ENCODE measurements at places on chromosomes 7 and 10.

DNA sequence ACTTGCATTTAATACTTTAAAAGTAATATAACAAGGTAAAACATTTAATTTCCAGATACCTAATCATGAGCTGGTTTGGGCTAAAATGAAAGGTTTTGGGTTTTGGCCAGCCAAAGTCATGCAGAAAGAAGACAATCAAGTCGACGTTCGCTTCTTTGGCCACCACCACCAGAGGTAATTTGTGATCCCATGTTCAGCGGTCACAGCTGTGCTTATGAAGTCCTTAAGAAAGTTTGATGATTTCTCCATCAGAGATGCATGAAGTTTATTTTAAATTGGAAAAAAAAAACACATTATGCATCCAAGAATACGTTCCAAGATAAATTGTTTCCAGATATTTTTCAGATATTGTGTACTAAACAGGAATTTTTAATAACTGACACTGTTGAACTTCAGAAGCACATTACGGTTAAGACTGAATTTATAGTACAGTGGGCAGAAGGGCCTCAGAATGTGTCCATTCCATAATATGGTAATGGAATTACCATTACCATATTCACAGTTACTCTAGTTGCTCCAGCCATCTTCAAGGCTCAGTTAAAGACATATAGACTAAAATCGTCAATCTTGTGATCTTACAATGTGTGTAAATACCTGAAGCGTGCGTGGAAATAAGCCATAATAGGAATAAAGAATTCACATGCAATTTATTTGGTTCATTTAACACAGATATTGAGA, 106.8 kb downstream of the ZMYND11 start:
- no peaks in the 10 kb centered on the region for H3K27me3 ChIP-seq
- no peak overlapping the region for H3K4me3 ChIP-seq
- no peak overlapping the region for H3K27ac ChIP-seq
- peaks cover 6% of the 10 kb centered on the region for H3K36me3 ChIP-seq
- DNase-seq: no peak
- peaks cover 3% of the 10 kb centered on the region for H3K4me1 ChIP-seq

DNA sequence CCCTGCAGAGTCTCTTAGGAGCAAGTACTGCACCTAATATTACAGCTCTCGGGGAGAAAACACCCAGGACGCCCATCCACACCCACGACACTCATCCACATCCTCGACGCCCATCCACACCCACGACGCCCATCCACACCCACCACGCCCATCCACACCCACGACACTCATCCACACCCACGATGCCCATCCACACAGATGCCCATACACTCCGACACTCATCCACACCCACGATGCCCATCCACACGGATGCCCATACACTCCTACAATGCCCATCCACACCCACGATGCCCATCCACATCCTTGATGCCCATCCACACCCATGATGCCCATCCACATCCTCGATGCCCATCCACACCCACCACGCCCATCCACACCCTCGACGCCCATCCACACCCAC, 503.1 kb downstream of the PTPRN2 start:
- H3K27me3 ChIP-seq: peaks cover 1% of the 10 kb centered on the region
- H3K27ac ChIP-seq: no peak overlapping the region
- no peaks in the 10 kb centered on the region for H3K4me1 ChIP-seq
- DNase-seq: no peak
- H3K36me3 ChIP-seq: no peaks in the 10 kb centered on the region

- DNase-seq: no peak
- no peak overlapping the region for H3K27ac ChIP-seq
- H3K36me3 ChIP-seq: no peaks in the 10 kb centered on the region
- H3K4me3 ChIP-seq: no peak overlapping the region
- H3K4me1 ChIP-seq: no peaks in the 10 kb centered on the region
Measured at GRCh38 chr7:148031019-148031418, 559.5 kb upstream of the C7orf33 start.

DNA sequence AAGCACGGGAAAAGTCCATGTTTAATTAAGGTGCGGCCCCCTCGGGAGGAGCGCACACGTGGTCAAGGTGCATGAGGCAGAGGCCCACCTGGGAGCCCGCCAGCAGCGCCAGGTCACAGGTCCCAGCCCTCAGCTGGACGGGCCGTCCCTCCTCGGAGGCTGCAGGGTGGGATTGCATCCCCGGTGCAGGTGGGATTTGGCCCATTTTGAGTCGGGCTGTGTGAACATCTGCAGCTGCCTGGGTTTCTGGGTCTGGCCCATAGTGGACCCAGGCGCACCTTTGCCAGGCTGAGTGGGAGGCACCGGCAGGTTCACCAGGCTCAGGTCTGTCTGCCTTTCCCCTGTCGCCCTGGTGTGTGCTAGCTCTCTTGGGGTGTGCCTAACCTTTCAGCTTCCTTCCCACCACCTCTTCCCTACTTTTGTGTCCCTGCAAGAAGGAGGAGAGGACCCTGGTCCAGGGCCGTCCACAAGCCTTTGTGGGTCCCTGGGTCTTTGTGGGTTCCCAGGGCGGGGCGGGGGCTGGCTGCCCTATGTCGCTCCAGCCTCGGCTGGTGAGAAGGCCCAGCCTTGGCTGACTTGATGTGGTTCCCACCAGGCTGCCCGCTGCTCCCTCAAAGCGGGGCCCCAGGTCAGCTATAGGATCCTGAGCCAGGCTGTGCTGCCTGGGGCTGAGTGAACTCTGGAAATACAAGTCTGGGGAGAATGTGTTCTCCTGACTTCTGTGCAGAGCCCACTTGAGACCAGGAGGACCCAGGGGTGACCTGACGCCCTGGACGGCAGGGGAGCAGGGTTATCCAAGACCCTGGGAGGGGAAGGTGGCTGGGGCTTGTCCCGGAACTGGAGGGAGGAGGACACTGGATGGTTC, 186.7 kb upstream of the SHH start:
- DNase-seq: no peak
- H3K36me3 ChIP-seq: no peaks in the 10 kb centered on the region
- H3K27me3 ChIP-seq: no peaks in the 10 kb centered on the region
- H3K27ac ChIP-seq: no peak overlapping the region
- no peak overlapping the region for H3K4me3 ChIP-seq
- no peaks in the 10 kb centered on the region for H3K4me1 ChIP-seq

- no peaks in the 10 kb centered on the region for H3K27me3 ChIP-seq
- H3K27ac ChIP-seq: no peak overlapping the region
- H3K4me1 ChIP-seq: no peaks in the 10 kb centered on the region
- no peak for DNase-seq
Measured at GRCh38 chr10:121675344-121675743, 77.1 kb upstream of the FGFR2 start.

GRCh38 chr7:47380325-47381133, 201.4 kb downstream of the TNS3 start:
- peak overlapping the region; percentile 11 for H3K27ac ChIP-seq
- H3K27me3 ChIP-seq: no peaks in the 10 kb centered on the region
- peaks cover 9% of the 10 kb centered on the region for H3K36me3 ChIP-seq

GRCh38 chr7:5470167-5470532, 46.5 kb upstream of the TNRC18 start:
- H3K36me3 ChIP-seq: no peaks in the 10 kb centered on the region
- H3K27me3 ChIP-seq: no peaks in the 10 kb centered on the region
- no peak overlapping the region for H3K4me3 ChIP-seq
- no peak overlapping the region for H3K27ac ChIP-seq

GRCh38 chr7:8215648-8216333, 46.2 kb downstream of the ICA1 start:
- H3K4me3 ChIP-seq: no peak overlapping the region
- DNase-seq: no peak
- no peak overlapping the region for H3K27ac ChIP-seq
- peaks cover 16% of the 10 kb centered on the region for H3K4me1 ChIP-seq

DNA sequence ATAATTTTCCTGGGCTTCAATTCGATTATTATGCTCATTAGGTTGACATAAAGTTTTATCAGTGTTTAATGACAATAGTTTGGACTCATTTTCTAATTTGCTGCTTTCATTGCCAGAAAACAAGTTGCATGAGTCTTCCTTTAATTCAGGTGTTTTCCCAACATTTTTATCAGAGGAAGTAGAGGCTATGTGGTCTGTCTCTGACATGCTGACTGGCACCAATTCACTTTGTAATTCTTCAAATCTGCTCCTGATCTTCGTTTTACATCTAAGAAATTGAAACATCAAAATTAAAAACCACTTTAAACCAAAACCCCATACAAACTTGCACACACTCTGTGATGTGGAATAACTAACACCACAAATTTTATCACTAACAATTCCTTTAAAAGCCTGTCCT, 10.9 kb downstream of the CCDC186 start:
- no peak overlapping the region for H3K4me3 ChIP-seq
- H3K36me3 ChIP-seq: no peaks in the 10 kb centered on the region
- no peaks in the 10 kb centered on the region for H3K4me1 ChIP-seq

GRCh38 chr7:117531595-117532244, 51.9 kb downstream of the CFTR start:
- no peaks in the 10 kb centered on the region for H3K4me1 ChIP-seq
- H3K36me3 ChIP-seq: no peaks in the 10 kb centered on the region
- H3K27me3 ChIP-seq: no peaks in the 10 kb centered on the region
- no peak overlapping the region for H3K27ac ChIP-seq
- DNase-seq: no peak
- H3K4me3 ChIP-seq: no peak overlapping the region

GRCh38 chr10:48671914-48672595, 12.6 kb upstream of the WDFY4 start:
- no peak for DNase-seq
- H3K36me3 ChIP-seq: no peaks in the 10 kb centered on the region
- no peak overlapping the region for H3K4me3 ChIP-seq
- no peak overlapping the region for H3K27ac ChIP-seq
- no peaks in the 10 kb centered on the region for H3K4me1 ChIP-seq

DNA sequence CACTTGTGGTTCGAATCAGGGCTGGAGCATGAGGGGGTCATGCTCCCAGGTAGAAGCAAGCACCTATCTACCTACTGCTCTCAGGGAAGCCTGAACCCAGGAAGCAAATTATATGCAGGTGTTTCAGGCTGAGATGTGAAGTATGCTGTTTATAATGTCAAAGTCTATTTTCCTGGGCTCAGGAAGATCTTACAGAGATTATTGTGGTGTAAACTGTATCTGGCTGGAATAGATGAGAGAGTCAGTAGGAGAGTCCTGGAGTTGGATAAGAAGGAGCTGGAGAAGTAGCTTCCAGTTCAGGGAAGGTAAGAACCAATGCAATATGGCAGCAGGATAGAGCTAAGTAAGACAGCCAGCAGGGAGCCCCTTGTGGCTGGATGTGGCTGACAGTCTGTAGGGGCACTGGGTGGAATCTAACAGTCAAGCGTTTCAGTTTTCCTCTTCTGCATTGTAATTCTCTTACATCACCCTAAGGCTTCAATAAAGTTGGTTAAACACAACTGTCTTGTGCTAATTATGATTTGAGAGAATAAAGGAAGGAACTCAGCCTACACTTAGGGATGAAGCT, 105.9 kb upstream of the EEPD1 start:
- no peaks in the 10 kb centered on the region for H3K36me3 ChIP-seq
- H3K4me1 ChIP-seq: peaks cover 2% of the 10 kb centered on the region
- no peak overlapping the region for H3K4me3 ChIP-seq
- no peaks in the 10 kb centered on the region for H3K27me3 ChIP-seq
- no peak overlapping the region for H3K27ac ChIP-seq

GRCh38 chr7:106331441-106332175, 46.8 kb upstream of the NAMPT start:
- peaks cover 4% of the 10 kb centered on the region for H3K27me3 ChIP-seq
- no peaks in the 10 kb centered on the region for H3K36me3 ChIP-seq
- H3K27ac ChIP-seq: no peak overlapping the region
- DNase-seq: no peak
